ENCODE measurements at places on chromosomes 16 and 17.

DNA sequence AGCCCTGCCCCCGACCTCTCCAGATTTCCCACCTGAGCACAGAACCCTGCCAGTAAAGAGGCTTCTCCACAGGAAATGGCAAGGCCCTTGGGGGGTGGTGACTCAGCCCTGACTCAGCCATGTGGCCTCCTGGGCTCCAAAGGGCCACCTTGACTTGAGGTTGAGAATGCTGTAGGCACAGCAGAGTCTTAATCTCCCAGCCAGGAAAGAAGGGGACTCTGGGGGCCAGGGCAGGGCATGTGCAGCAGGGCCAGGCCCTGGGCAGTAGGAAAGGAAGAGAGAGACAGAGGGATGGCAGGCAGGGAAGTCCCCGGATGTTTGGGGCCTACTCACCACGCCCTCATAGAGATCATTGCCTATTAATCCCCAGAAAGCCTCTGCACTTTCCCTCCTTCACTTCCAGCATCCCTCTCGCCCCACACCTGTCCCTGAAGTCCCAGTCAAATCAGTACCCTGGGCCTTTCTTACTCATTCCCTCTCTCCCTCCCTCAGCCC is 4.8 kb upstream of the ITGA3 start:
- no peak for DNase-seq
- no peak overlapping the region for H3K27ac ChIP-seq
- H3K4me3 ChIP-seq: no peak overlapping the region

GRCh38 chr17:66915204-66915611 is 49.3 kb upstream of the CACNG4 start:
- H3K27me3 ChIP-seq: no peaks in the 10 kb centered on the region
- no peak overlapping the region for H3K4me3 ChIP-seq
- DNase-seq: no peak
- no peaks in the 10 kb centered on the region for H3K36me3 ChIP-seq
- no peaks in the 10 kb centered on the region for H3K4me1 ChIP-seq

- H3K4me1 ChIP-seq: peaks cover 12% of the 10 kb centered on the region
- H3K4me3 ChIP-seq: no peak overlapping the region
- no peaks in the 10 kb centered on the region for H3K36me3 ChIP-seq
- no peaks in the 10 kb centered on the region for H3K27me3 ChIP-seq
These were observed 30.4 kb downstream of the COX4I1 start for GRCh38 chr16:85829751-85830445.

DNA sequence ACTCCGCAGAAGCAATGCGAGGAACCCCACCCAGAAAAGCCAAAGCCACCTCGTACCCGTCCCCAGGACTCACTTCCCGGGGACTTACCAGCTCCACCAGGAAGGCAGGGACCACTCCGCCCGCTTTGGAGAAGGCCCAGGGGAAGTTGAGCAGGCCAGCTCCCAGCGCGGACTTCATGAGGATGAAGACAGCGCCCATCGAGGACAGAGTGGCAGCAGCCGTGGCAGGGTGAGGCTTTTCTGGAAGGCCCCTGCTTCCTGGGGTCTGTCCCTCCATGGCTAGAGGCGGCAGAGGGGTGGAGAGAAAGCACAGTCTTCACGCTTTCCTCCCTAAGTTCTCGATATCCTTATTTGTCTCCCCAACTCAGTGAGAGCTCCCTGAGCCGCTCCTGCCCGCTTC is 714 bp downstream of the SLC38A8 start:
- H3K27me3 ChIP-seq: no peaks in the 10 kb centered on the region
- no peak for DNase-seq
- H3K27ac ChIP-seq: no peak overlapping the region
